ENCODE measurements at places on chromosomes 16 and 17. TPM values are rescaled to one million over a fixed set of nuclear protein-coding genes. Genes with fewer than 3 reads are reported as not detected.

The RAC3 gene
- total RNA-seq: 1.6 TPM

DNA sequence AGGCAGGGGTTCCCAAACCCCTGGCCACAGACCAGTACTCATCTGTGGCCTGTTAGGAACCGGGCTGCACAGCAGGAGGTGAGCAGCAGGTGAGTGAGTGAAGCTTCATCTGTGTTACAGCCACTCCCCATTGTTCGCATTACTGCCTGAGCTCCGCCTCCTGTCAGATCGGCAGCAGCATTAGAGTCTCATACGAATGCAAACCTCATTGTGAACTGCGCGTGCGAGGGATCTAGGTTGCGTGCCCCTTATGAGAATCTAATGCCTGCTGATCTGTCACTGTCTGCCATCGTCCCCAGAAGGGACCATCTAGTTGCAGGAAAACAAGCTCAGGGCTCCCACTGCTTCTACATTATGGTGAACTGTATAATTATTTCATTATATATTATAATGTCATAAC is 25.1 kb upstream of the RMI2 start:
- no peak for DNase-seq

DNA sequence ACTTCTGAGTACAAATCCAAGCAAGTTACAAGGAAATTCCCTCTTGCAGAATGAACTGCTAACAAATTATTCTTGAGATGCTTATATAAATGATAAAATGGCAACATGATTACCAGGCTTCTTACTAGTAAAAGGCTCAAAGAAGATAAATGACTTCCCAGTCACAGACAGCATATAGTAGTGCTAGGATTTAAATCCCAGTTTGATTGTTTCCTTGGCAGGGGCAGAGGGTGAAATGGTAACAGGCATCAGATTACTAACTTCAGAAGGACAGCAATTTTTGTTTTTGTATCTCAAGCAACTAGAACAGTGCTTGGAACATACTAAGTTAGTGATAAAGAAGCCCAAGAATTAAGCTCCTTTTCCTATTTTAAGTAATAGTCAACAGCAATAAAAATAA is 102.8 kb downstream of the SSH2 start:
- no peak for DNase-seq

DNA sequence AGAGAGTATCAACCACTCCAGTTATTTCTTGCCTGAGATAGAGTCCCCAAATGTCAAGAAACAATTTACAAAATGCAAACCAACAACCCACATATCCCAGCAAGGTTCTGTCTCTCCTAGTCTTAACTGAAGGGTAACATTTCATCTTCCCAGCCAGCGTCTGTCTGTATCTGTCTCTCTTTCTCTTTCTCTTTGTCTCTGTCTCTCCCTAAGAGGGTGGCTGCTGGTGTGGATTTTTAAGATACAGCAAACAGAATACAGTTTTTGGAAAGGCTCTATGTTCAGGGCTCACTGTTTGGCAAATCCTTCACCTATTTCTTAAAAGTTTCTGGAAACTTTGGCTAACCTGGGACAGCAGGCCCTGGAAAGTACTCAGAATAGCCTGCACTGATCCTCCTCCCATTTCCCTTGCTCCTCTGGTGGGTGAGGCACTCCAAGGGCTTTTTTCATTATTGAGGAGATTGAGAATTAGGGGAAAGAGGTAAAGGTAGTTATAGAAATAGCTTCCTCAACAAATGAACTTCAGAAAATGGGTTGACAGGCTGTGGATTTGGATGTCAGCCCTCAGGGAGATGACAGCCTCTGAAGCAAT is 6.2 kb downstream of the HOXB4 start:
- DNase-seq: no peak

The ITGA2B gene
- not detected for total RNA-seq

The EMP2 gene
- 57.6 TPM for total RNA-seq

The MAF gene
- 11.9 TPM for total RNA-seq

The TBC1D3C gene
- not detected for total RNA-seq

The AOC3 gene
- 45.5 TPM for total RNA-seq

- peak; percentile 85 for DNase-seq
Observed at GRCh38 chr16:89256651-89257254, 39.2 kb downstream of the ZNF778 start.

- DNase-seq: no peak
Observed at GRCh38 chr17:42049834-42050392, 488 bp downstream of the C17orf113 start.

DNA sequence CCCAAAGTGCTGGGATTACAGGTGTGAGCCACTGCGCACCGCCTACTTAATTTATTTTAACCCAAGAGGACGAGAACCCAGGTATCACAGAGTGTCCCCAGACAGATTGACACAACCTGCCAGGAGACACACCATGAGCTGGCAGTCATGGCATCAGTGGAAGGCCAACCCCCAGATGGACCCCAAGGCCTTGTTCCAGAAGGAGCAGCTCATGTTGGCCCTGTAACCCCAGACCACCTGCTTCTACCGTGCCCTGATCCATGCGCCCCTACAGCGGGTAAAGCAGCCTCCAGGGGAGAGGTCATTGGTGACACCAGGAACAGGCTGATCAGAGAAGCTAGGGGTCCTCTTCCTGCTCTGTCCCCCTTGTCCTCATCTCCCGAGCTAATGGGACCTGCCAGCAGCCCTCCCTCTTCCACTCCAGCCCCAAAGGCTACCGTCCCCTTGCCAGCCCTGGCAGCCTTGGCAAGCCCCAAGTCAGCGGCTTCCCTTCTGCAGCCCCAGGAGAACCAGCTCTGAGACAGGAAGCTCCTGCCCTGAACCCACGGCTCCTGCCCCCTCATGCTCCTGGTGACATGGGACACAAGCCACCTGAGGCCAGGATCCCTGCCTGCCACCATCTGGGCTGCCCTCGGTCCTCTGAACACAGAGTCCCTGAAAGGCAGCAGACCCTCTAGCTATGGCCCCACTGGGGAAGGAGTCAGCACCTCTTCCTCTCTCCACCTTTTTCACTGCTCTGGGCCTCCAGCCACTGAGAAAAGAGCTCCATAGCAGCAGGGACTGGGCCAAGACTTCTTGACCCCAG is 6.3 kb downstream of the SULT1A1 start:
- DNase-seq: no peak

GRCh38 chr16:55482056-55482455 is 3.1 kb downstream of the MMP2 start:
- no peak for DNase-seq

DNA sequence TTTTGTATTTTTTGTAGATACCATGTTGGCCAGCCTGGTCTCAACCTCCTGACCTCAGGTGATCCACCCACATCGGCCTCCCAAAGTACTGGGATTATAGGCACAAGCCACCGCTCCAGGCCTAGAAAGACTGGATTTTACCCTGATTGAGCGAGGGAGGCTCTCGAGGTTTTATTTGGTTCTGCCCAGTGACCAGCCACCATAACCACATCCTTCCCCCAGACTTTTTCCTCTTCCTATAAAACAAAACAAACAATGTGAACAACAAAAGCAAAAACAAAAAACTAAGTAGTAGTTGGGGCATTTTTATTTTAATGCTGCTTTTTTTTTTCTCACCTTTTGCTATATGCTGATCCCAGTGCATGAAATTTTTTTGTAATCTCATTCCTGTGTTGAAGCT is 509.6 kb downstream of the MAF start:
- no peak for DNase-seq

DNA sequence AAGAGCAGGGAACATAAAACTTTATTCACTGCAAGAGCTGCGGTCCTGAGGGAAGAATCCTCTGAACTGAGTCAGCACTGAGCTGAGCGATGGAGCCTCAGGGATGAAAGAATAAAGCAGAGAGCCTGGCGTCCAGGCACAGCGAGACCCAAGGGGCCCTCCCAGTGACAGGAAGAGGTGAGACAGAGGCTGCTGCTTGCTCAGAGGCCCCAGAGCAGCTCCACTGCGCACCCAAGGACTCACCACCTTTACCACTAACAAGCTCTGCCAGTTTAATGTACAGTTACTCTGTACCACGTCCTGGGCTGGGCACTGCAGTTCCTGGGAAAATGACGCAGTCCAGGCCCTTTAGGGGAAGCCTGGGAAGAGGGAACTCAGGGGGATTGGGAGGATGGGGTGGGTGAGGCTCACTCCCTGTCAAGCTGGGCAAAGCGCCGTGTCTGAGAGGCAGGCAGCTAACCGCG is 5.6 kb downstream of the GFAP start:
- no peak for DNase-seq

Data from stomach (tissue), 19 donors.